ENCODE measurements at places on chromosomes 6 and 20.

GRCh38 chr20:62785393-62785792 is 10.9 kb upstream of the MRGBP start:
- no peak for DNase-seq

- DNase-seq: no peak
These were observed 303.6 kb downstream of the TRDN start for GRCh38 chr6:123333000-123333756.

DNA sequence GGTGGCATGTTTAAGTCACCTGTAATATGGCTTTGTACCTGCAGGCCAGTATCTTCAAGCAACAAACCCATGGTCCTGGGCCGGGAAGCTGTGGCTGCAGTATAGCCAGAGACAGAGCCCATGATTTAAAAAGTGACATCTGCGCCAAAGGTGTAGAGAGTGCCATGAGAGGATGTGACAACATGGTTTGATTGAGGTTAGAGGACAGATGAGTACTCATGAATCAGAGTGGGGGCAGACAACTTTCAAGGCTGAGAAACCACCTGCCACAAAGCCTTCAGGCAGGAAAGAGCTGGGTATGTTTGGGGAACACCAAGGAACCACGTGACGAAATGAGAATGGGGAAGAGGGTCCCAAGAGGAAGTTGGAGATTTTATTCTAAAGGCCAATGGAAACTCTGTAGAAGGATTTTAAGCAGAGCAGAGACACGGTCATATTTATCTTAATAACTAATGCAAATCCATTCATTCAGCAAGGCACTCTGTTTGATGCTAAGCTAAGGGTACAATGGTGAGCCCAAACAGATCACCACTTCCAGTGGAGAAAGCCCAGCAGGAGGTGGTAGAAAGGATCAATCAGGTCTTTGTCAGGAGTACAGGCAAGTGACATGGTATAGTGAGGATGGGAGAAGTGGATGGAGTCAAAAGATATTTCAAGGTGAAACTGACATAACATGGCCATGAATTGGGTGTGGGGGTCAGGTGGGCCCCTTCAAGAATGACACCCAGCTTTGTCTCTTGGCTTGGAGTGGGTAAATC is 3.4 kb upstream of the MICAL1 start:
- DNase-seq: no peak

- no peak for DNase-seq
These were observed 154.3 kb downstream of the PREX1 start for GRCh38 chr20:48673507-48673906.

GRCh38 chr20:1302685-1303541 is 26.0 kb downstream of the SDCBP2 start:
- no peak for DNase-seq

DNA sequence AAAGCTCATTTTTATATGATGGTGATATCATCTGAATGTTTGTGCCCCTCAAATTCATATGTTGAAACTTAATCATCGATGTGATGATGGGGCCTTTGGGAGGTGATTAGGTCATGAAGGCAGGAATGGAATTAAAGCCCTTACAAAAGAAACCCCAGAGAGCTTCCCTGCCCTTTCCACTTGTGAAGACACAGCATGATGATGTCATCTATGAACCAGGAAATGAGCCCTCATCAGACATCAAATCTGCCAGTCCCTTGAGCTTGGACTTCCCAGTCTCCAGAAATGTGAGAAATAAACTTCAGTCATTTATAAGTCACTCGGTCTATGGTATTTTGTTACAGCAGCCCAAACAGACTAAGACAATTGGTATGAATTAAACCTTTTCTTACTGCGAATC is 153.1 kb downstream of the MYB start:
- no peak for DNase-seq

DNA sequence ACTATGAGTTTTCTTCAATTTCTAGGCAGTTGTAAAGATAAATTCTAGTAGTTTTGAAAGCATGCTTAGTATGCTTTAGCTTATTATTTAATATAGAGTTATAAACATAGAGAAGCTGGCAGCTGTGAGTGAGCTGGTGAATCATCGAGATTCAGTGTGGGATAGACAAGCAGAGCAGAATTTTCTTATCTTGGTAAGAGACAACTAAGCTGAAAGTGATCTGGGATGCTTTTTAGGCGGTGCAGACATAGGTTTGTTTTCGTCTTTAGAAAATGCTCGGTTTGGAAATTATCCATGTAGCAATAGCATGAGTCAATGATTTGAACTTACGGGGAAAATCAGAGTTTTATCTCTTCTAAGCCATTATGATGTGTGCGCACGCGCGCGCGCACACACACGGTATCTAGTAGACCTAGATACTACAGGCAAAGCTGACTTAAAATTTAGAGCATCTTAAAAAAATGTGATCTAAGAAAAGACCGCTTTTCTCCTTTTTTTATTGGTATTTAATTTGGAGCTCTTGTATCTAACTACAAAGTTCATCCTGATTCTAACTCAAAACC is 128.3 kb upstream of the MAP3K7 start:
- DNase-seq: no peak

DNA sequence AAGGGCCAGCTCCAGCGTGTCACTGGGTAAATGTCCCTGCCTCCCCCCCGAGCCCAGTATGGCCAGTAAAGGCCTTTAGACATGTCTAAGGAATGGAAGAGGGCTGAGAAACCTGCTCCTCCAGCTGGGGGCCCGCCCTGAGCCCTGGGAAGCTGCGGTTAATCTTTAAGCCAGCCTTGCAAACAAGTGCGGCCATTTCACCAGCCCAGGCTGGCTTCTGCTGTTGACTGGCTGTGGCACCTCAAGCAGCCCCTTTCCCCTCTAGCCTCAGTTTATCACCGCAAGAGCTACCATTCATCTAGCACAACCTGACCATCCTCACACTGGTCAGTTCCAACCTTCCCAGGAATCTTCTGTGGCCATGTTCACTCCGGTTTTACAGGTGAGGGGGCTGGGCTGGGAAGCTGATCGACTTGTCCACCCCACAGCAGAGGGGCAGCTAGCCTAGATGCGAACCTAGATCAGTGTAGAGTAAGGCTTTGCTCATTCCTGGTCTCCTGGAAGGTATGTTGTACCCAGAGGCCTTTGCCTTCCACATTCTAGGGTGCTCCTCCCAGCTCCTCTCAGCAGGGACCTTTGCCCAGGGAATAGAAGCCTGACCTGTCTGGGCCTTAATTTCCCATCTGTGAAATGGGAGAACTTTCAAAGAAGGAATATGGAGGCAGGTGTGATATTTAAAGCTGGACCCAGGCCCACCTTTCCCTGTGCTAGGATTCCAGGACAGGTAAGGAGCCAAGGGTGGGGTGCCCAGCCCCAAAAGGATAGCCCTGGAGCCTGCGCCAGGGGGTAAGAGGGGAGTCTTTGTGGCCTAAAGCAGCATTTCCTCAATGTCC is 1.2 kb upstream of the SRC start:
- no peak for DNase-seq

DNA sequence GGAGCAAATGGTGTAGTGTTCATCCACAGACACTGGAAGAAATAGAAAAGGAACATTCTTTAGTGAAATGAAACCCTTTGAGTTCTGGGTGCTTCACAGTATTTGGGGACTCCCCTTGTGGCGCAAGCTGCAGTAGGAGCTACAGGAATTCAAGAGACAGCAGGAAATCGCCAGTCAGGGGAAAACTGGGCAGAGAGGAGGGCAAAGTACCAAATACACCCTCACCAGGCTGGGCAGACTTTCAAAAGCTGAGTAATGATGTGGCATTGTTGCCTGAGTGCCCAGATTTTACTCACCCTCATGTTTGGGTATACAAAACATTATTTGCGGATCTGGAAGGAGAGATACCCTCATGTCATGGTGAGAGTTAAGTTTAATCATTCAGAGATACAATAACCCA is 97.9 kb downstream of the SOD2 start:
- DNase-seq: no peak

- DNase-seq: no peak
These were observed 748.6 kb upstream of the HS3ST5 start for GRCh38 chr6:115091461-115091860.

- no peak for DNase-seq
These were observed 38.6 kb upstream of the NXT1 start for GRCh38 chr20:23311947-23312506.

GRCh38 chr6:76275746-76276145 is 203.3 kb upstream of the IMPG1 start:
- DNase-seq: no peak

GRCh38 chr6:34154668-34155447 is 9.0 kb upstream of the GRM4 start:
- DNase-seq: no peak

Measured in KG1 (cell line).